ENCODE measurements at places on chromosomes 11 and 22.

DNA sequence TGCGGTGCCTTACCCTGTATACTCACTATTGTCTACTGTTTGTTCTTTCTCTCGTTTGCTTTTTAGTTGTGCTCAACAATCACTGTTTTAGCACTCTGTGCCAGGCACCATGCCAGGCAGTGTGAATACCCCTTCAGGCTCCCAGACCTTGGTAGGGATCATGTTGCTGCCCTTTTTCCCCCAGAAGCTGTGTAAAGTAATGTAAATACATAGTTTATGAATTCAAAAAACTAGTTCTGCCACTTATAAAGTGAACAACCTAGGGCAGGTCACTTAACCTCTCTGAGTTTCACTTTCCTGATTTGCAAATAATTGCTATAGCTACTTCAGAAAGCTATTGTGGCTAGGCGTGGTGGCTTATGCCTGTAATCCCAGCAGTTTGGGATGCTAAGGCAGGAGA lies 81.0 kb upstream of the CTSC start:
- no peak for DNase-seq

DNA sequence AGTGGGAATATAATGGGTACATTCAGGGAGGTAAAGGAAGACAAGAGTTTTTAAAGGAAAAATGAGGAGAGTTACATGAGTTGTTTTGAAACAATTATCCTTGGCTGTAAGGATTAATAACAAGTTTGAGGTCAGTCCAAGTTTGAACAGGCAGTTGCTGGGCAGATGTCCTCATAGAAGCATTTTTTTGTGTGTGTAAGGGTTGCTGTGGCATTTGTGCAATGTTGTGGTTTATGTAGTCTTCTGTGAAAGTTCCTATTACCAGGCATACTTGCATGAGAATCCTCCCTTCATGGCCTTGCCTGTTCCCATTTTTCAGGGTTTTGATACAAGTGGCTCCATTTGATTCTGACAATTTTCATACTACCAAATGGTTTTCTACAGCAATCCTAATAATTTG lies 400.2 kb downstream of the KCNA4 start:
- DNase-seq, result no peak

DNA sequence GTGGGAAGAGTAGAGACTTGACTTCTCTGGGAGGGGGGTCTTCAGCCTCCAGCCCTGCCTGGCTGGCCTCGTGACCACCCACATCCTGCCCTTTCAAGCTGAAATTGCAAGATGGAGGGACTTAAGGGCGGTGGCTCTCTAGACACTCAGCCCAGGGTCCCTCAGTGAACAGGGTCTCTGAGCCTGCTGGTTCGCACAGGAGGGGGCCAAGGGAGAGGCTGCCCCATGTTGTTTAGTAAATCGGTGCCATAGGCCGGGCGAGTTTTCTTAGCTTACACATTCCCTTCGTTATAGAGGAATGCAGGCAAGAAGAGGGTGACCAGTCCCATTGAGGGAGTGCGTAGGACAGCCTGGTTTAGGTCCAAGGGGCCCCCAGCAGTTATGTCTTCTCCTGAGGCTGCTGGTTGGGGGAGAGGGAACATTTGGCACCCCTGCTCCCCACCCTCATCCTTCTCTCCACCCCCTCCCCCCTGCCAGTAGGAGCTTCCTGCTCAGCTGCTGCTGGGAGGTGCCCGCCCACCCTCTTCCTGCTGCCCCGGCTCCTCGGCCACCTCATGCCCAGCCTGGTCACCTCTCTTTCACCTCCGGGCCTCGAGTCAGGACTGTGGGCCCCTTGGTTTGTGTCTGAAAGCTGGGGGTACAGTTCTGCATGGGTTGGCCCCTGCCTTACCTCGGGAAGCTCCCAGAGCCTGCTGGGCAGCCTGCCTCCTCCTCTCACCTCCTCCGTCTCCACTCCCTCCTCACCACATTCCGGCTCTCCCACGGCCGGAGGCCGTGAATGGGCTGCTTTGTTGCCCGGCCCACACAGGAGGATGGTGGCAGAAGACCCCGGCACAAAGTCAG lies 3.9 kb downstream of the FRMD8 start:
- DNase-seq, result no peak

- DNase-seq, result no peak
Measured at GRCh38 chr22:26620197-26620596, 1.6 kb upstream of the CRYBA4 start.

DNA sequence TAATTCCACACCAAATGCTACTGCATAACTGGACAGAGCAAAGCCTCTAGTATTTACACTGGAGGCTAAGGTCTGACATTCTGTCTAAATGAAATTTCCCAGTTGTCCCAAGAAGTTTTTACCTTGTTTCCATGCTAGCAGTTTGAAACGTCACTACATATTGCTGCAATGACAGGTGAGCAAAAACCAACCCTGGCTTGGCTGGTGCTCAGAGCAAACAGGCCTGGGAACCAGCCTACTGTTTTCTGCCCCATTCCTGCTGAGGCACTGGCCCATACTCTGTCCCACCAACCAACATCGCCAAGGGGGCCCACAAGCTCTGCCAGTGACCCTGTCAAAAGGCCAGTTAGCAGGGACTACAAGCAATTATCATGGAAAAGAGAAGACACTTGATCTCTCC lies 131.1 kb downstream of the MPPED2 start:
- DNase-seq, result no peak

GRCh38 chr11:103987629-103988594 lies 48.5 kb upstream of the DDI1 start:
- DNase-seq, result no peak
